ENCODE measurements at places on chromosomes 12 and 14.

- no peak for DNase-seq
These were observed 4.1 kb upstream of the NGB start for GRCh38 chr14:77275041-77275580.

GRCh38 chr14:56744016-56744415, 66.3 kb downstream of the OTX2 start:
- DNase-seq = no peak

GRCh38 chr14:30822080-30822571, 52.2 kb upstream of the COCH start:
- no peak for DNase-seq

DNA sequence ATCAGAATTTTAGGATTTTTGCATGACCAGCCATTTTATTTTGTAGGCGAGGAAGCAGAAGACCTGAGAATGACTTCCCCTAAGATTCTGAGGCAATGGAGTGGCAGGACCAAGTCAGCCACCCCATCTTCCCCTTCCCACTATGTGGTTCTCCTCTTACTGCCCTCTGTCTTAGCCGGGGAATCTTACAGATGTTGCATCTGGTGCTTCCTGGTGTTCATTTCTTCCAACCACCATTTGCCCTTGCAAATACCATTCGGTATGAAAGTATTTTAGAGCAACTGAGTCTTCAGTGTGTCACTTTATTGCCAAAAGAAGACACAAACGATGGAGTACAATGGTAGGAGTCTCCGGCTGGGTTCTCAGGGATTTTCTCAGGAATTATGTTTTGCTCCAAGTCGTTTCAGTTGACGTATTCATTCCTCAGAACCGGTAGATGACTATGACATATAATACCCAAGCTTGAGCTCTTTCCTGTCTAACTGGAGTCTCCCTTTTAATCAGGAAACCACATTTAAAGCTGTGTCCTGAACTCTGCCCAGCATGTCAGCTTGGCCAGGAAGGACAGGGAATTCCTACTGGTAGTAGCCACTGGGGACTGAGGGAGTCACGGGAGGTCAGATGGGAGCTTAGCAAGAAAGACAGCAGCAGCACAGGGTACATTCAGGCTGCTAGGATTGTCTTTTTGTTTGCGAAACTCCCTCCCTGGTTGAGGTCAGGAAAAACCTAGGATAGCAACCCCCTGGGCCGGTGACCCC, 87.0 kb downstream of the SAMD4A start:
- DNase-seq = peak; percentile 52

DNA sequence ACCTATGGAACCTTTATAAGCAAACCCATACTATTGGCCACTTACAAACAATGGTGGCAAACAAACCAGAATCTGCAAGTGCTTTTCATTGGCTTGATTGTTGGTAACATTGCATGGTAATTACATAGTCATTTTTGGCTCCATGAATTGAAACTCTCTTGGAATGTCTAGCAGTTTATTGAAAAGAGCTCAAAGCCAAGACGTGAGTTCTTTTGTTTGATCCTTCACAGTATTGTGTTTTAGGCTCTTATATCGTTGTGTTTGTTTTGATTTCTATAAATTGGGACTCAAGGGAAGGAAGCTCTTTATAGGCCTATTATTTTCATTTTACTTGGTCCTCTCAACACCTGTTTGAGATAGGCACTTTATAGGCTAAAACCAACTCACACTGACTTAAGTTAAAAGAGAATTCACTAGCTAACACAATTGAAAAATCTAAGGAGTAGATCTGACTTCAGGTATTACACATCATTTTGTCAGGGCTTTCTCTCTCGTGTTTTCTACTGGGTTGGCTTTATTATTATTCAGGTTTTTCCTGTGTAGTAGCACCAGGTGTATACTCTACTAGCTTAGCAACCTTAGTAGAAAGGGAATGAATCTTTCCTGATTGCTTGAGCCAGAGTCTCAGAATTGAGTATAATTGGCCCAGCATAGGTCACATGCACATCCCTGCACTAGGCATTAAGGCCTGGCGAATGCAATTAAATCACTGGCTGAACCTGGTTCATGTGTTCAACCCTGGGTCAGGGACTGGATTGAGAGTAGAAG, 341.4 kb downstream of the RAD51B start:
- no peak for DNase-seq

GRCh38 chr12:30448038-30448437, 247.6 kb downstream of the IPO8 start:
- DNase-seq = no peak

DNA sequence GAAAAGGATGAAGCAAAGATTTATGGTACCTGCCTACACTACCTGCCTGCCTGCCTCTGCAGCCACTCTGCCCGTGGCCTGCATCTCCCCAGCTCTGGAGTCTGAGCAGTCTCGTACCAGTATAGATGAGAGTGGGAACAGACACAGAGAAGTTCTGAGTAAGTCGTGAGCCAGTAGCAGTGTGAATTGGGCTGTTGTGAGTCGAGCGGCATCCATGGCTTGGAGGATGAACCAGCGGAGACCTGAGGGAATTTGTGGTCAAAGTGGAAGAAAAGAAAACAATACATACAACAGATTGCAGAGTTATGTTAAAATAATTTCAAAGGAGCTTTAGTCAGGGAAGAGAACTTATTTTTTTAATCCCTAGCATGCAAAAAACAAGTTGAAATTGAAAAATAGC, 25.3 kb downstream of the C2CD5 start:
- DNase-seq = no peak

DNA sequence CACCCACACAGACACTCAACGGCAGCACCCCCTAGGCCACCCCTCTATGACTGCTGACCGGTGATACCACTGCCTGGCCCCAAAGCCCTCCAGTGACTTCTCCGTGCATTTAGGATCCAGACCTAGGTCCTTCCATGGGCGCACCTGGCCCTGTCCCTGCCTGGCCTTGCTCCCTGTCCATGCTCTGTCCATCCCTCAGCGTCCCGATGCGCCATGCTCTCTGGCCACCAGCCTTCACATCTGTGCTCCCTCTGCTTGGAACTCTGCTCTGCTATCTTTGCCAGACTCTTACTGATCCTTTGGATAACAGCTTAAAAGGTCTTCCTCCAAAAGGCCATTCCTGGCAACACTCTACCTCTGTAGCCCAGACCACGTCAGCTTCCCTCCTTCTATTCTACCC, 25.4 kb upstream of the HDAC7 start:
- DNase-seq = no peak

GRCh38 chr12:62655666-62656151, 189.1 kb downstream of the MON2 start:
- DNase-seq = no peak

Measured in inflammatory macrophage treated with lipopolysaccharide for 4 hours (primary cell).